Activated CD4-positive, alpha-beta T cell treated with anti-CD3 and anti-CD28 coated beads, Interleukin-10, Interleukin-2, amounts not matched to agents 100 ng/mL and 50 ng/mL, durations not matched to agents 16 hours and 8 hours (primary cell): ENCODE measurements at places on chromosomes 4 and X.
A peak's percentile ranks its signal among the peaks of the same experiment; 100 is the strongest.

- no peak for DNase-seq
Observed at GRCh38 chrX:130015181-130015580, 32.7 kb downstream of the BCORL1 start.

DNA sequence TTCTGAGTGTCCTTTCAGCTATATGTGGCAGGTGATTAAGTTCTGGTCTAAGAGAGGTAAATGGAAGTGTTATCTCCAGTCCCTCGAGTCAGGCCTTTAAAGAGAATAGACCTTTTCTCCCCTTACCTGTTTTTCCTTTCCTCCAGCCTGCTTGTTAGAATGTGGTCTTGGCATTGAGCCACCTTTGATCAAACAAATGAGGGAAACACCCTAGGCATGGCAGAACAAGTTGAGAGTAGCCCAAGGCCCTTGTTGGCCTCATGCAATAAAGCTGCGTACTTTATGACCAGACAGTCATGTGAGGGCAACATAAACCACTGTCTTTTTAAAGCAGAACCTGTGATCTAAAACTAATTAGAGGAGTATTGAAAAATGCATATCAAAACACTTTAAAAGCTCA lies 13.2 kb upstream of the IL13RA2 start:
- DNase-seq, result no peak

DNA sequence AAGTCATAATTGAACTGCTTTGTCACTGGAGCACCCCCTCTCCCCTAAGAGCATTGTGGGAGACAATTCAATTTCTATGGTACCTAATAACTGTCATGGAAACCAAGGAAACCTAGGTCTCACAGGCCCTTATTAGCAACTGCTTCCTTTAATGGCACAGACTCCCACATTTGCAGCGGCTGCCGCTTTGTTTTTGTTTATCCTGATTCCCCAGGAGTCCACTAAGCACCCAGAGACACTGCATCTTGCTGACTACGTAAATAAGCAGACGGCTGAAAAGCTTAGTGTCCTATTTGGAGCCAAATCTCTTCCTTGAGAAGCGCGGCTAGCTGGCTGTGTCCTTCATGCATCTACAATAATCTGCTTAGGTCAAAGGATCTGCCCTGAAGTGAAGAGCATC lies 494.4 kb downstream of the TMA16 start:
- no peak for DNase-seq

DNA sequence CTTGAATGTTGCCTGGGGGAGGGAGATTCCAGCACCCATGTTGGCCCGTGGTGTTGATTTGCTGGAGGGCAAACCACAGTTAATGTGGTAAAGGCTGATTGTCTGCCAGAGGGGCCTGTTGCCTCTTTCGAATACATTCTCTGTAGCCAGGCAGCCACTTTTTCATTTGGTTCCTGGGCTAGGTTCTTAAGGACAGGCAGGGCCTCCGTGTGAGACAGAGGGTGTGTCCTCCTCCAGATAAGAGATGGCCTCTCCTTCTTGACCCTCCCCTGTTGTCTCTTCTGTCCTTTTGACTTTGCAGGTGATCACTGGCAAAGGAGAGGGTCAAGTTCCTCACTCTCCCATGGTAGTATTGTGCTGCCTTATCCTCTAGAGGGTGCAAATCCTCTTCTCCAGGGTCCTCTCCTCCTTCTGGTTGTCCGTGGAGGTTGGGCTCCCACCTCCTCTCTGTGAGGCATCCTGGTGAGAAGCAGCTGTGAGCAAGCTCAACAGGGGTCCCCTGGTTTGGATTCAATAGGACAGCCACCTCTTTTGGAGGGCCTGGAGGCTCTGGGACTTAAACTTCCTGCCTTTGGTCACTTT lies 44.9 kb downstream of the ZNF182 start:
- DNase-seq, result peak; percentile 12

- no peak for DNase-seq
Observed at GRCh38 chrX:121635141-121635540, 587.7 kb downstream of the GLUD2 start.

DNA sequence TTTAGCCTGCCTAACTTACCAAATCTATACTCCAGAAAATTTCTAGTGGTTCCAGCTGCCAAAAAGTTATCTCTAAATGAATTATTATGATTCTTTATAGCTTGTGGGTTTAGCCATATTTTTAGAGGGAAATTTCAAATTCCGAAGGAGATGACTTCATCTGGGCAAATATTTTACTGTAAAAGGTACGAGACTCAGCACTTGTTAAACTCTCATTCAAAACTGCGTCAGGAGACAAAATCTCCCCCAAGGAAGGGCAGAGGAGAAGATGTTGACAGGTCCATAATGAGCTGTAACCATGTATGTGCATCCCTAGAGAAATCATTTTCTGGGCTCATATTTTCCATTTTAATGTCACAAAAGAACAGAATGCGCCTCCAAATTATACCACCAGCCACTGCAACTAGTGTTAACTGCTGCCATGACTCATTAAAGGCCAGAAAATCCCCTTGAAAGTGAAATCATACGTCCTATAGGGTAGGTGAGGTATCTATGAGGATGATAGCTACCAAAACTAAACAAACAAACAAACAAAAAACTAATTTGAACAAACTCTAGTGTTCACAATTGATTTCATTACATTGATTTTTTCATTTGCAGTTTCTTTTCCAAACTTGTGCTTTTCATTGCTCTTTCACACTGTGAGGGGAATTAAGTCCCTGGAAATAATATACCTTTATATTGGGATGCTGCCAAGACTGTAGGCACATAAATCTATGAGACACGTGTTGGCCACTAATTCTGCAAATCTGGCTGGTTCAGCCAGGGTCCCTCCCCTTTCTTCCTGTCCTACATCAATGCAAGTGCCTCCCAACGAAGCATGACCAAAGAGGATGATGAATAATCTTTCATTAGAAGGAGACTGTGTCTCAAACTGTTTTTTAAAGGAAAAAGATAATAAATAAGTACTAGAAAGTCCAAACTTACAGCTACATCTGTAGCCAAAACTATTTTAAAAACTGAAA lies 85.8 kb downstream of the ARHGAP6 start:
- DNase-seq, result no peak

GRCh38 chr4:26867914-26868684 lies 7.5 kb downstream of the STIM2 start:
- no peak for DNase-seq

DNA sequence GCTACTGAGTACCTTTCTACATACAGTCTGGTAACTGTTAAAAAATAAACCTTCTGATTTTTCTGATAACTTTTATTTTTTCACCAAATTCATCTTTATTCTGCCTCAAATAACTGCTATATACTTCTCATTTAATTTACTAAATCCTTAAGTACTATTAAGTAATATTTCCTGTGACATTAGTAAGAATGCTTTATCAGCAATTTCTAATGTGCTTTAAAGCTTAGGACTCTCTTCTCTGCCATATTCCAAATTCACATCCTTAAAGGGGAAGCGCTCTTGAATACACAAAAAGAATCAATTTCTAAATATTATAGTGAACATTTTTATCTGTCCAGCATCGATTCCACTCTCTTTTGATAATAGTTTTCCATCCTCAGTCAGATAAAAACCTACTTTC lies 81.1 kb downstream of the DCAF8L2 start:
- DNase-seq, result no peak

DNA sequence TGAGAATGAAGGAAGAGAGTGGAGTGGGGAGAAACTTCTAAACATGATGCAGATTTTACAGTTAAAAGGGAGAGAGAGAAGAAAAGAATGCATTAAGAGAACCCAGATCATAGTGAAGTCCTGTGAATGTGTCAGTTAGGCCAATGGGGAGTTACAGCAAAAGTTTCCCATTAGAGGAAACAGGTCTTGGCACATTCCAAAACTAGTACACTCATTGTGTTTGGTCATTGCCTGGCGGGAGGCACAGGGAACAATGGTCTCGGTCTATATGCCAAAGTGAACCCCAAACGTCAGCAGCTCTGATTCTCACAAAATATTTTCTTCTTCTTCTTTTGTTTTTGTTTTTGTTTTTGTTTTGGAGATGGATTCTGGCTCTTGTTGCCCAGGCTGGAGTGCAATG lies 284.5 kb upstream of the CTSO start:
- no peak for DNase-seq

GRCh38 chrX:151393514-151393913 lies 3.5 kb upstream of the VMA21 start:
- DNase-seq, result peak; percentile 63

DNA sequence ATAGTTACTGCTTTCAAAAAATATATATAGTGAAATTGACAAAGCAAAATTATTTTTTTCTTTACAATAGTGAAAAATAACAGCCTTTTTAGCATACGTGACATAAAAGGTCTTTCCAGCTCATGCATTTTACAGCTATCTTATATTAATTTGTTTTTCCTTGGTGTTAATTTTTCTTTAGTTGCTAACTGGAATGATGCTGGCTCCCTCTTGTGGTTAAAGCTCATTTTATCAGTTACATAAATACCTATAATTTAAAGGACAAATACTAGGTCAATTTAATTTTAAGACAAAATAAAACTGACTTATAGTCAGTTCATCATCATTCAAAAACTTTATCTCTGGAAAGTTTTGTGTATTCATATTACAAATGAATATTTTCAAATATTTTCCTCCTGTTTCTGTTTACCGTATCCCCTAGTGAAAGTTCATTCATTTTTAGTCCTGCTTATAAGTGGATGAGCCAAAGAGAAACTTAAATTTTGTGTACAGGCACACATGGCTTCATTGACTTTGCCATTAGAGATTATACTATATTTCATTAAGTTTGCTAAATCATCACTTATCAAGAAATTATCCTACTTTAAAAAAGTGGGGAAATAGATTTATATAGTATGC lies 9.9 kb upstream of the ANAPC4 start:
- DNase-seq, result peak; percentile 40

DNA sequence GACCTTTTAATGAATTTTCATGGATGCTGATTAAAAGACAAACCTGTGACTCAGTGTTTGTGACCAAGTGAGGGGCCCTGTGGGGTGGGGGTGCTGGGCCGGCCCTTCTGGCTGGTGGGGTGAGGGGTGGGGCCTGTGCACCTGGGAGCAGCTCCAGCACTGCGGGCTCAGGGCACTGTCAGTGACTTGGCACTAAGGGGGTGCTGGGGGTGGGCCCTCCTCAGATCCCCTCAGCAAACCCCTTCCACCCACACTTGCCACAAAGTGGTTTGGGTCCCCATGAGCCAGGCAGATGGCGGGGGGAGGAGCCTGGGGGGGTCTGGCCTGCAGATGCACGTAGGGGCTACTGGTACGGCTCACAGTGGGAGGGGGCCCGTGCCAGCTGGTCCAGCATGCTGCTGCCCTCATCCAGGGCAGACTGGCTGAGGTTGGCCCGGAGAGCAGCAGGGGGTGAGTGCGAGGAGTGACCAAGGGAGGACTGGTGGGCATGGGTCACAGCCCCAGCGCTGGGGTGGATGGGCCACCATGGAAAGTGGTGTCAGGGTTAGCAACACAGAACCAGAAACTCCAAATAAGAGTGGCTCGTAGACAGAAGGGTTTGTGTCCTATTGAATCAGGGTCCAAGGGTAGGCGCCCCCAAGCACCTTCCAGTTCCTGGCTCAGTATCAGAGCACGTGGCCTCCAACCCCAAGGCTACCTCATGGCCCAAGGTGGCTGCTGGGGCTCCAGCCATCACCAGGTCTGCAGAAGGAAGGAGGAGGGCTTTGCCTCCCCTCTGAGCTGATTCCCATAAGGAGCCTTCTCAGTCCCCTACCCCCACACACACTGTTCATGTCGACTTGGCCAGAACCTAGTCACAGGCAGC lies 10.1 kb downstream of the NKX1-1 start:
- no peak for DNase-seq

GRCh38 chr4:88366460-88366859 lies 12.2 kb upstream of the HERC6 start:
- no peak for DNase-seq

DNA sequence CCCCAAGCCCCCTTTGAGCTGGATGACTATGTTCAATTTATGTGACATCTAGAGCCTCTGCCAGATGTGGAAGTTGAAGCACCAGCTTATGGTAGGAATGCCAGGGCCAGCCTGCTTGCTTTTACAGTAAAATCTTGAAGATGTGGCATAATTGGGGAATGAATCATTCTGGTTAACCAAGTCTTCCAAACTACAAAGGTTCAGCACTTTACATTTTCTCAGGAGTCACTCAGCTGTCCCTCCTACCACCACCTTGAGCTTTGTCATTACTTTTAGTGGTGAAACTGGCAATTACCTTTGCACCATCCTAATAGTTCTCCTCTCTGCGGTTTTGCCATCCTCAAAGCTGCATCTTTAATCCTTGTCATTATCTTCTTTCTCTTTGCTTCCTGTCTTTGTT lies 172.2 kb downstream of the HS6ST2 start:
- peak; percentile 8 for DNase-seq

- no peak for DNase-seq
Observed at GRCh38 chr4:14247767-14248166, 620.2 kb upstream of the BOD1L1 start.

GRCh38 chr4:111136438-111136837 lies 513.6 kb upstream of the PITX2 start:
- no peak for DNase-seq

- no peak for DNase-seq
Observed at GRCh38 chr4:71677568-71677967, 106.3 kb downstream of the GC start.

DNA sequence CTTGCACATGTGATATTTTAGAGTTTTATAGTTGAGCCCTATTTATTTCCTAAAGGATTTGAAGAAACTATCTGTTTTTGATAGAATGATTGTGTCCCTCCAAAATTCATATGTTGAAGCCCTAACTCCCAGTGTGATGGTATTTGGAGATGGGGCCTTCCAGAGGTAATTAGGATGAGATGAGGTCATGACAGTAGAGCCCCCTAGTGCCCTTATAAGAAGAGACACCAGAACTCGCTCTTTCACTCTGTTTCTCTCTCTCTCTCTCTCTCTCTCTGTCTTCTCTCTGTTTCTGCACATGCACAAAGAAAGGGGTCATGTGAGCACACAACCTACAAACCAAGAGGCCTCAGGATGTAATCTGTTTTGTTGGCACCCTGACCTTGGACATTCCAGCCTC lies 921.9 kb upstream of the DIAPH2 start:
- DNase-seq, result no peak

DNA sequence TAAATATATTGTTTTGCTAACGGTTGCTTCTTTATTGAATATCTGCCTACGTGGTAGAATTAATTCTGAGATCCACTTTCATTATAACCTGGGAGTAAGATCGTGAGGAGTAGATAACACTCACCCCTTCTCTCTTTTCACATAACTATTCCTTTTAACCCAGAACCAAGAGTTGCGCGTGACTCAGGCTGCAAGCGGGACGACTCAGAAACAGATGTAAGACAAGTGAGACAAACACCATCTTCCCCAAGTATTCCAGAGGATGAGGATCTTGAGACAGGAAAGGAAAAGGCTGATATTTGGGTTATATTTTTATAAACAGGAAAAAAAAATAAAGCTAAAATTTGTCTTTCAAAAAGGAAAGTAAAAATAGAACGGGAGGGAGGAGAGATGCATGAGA lies 318.8 kb upstream of the NOCT start:
- DNase-seq, result no peak
